ENCODE measurements at places on chromosomes 2 and 18.

GRCh38 chr2:169664978-169665930 lies 29.0 kb downstream of the CFAP210 start:
- no peak for DNase-seq

DNA sequence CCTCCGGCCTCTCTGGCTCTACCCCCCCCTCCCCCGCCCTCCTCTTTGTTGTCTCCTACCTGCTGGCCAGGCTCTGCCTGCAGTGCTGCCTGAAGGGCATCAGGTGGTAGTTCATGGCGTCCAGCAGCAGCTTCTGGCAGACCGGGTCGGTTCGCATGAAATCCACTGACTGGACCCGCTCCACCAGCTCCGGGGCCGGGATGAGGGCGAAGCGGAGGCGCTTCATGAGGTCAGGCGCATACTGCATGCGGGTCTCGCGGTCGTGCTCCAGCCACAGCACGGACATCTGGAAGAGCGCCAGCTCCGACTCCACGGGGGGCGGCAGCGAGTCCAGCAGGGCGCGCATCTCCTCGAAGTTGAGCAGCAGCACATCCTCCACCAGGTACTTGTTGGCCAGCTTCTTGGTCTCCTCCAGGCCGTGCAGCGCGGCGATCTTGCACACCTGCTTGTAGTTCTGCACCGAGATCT lies 3.2 kb downstream of the KLHL14 start:
- peak; percentile 54 for DNase-seq

- DNase-seq, result no peak
Measured at GRCh38 chr18:3538954-3539617, 89.1 kb downstream of the TGIF1 start.

- no peak for DNase-seq
Measured at GRCh38 chr2:75033516-75033915, 75.1 kb downstream of the POLE4 start.

GRCh38 chr2:18464913-18465312 lies 95.5 kb downstream of the RDH14 start:
- DNase-seq, result no peak

GRCh38 chr2:108212671-108213070 lies 27.1 kb upstream of the SULT1C3 start:
- DNase-seq, result no peak

GRCh38 chr2:68784915-68785314 lies 50.3 kb downstream of the ARHGAP25 start:
- DNase-seq, result no peak

- DNase-seq, result no peak
Measured at GRCh38 chr2:58973811-58974281, 732.7 kb upstream of the FANCL start.

- DNase-seq, result no peak
Measured at GRCh38 chr2:100840519-100840918, 20.6 kb downstream of the NPAS2 start.

- no peak for DNase-seq
Measured at GRCh38 chr18:53253789-53254188, 913.8 kb downstream of the DCC start.

GRCh38 chr2:64568836-64569235 lies 44.7 kb downstream of the AFTPH start:
- no peak for DNase-seq

- DNase-seq, result no peak
Measured at GRCh38 chr18:10249801-10250200, 204.6 kb upstream of the APCDD1 start.

DNA sequence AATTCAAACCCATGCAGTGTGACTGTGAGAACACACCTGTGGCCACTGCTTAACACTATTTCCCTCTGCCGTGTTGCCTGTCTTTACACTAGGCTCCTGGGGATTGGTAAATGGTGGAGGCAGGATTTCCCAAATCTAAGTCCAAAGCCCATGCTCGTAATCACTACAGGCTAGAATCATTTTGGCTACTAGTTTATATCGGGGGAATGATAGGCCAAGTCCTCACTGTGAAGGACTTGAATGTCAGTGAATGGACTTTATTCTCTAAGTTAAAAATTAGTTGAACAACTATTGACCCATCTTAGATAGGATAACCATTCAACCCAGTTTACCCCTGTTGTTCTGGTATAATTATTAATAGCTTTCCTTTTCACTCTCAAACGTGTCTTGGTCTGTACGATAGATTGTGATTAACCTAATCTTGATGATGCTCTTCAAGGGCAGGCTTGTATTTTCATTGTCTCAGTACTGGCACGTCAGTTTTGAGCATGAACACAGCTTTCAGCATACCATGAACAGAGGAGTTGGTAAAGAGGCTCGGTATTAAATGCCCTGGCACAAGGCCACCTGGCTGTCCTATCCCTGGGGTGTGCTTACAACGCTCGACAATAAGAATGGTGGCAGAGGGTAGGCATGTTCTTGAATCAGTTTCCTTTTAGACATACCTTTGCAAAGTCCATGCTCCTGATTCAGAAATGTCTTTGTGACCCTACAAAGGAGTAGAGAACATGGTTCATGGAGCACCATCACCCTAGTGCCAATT lies 148.8 kb downstream of the RTN4 start:
- DNase-seq, result no peak

- DNase-seq, result no peak
Measured at GRCh38 chr2:142974288-142975024, 97.0 kb downstream of the KYNU start.

- peak; percentile 41 for DNase-seq
Measured at GRCh38 chr2:5693287-5694201, 1.4 kb downstream of the SOX11 start.

GRCh38 chr2:129469871-129470270 lies 509.6 kb upstream of the RAB6C start:
- no peak for DNase-seq

DNA sequence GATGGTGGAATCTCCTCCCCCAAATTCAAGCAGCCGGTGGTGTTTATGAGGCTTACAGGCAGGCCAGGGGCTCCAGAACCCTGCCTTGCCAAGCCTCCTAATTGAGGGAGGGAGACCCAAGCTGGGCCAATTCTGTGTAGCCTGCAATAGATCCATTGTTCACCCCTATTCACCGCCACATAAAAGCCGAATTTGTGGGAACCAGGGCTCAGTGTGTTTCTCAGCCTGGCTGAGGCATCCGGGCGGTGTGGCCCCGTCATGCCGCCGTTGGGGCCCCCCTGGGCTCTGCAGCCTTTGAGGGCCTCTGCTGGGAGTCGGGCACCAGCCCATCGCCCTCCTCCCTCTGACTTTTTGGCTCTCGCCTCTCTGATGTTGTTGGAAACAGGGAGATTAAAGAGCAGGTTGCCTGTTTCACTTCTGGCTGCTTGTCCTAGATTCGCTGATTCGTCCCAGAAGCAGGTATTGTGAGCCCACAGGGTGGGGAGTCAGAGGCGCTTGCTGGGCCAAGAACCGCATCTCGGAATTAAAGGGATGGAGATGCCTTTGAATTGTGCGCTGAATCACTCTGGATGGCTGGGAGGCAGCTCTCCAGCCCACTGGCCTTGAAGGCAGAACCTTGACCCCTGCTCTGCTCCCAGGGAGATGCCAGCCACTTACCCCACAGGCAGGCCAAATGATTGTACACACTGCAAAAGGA lies 14.7 kb upstream of the OTOS start:
- DNase-seq, result no peak

DNA sequence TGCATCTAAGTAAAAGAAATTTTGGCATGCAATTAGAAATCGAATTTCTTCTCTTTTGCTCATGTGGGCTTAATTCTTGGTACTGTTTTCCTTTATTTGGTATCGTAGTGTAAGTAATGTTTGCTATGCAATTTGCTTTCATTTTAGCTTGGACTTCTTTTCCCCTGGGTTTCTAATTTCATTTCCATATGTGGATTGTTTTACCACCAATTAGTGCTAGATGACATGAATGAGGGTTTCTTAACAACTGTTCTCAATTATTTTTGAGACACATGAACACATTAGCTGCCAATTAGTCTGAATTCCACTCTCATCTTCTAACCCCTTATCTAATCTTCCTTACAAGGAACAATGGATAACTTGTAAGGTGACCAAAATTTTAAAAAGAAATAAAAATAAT lies 1047.2 kb upstream of the PIK3C3 start:
- DNase-seq, result no peak

DNA sequence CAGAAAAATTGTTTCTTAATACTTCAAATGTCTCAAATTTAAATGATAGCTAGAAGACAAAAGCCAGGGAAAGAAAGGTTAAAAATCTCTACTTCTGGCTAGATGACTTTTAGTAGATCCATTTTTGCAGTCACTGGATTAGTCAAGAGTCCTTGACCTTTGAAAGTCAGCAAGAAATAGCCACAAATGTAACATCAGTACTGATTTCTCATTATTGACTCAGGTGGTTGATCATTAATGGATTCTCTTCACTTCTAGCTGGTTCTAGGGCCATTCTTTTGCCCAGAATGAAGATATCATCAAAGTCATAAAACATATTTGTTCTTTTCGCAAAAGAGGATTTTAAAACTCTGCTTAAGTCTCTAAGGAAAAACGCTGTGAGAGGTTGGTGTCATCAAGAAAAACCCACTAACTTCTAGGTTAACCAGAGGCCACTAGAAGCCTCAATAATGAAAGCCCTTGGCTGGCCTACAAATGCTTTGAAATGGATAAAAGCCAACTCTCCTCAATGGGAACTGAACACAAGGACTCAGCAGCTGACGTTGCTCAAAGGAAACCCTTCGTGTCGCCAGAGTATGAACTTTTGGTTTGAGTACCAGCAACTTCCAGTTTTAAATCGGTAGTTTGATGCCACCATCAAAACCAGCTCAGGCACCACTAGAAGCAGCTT lies 66.3 kb downstream of the IRS1 start:
- no peak for DNase-seq
